ENCODE measurements at places on chromosomes 4 and X.
A peak's percentile ranks its signal among the peaks of the same experiment; 100 is the strongest.

- peak; percentile 49 for DNase-seq
Measured at GRCh38 chrX:53288189-53288588, 6.8 kb upstream of the IQSEC2 start.

DNA sequence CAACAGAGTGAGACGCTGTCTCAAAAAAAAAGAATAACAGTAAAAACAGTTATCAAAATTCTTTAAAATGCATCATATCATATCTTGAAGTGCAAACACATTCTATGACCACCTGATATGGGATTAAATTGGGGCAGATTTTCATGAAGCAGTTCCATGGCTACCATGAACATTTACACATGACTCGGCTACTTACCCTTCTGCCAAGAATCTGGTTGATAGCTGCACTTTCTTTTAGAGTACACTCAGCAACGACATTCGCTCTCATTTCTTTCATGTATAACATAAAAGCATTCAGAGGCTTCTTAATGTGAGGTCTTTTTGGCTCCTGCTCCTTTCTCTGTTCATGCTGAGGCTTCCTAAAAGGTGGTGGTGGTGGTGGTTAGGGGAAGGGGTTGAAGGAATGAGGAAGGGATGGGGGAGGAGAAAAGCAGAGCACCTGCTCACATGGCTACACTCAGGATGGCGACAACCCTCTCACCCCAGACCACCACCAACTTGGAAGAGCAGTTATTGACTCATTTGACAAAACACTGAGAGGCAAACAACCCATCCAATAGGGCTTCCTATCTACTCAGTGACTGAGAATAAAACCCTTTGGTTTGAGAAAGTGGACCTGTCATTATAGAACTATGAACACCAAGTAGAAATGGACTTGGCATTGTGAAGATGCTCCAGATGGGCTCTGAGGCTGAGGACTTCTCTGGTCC lies 88.5 kb downstream of the HADH start:
- no peak for DNase-seq

DNA sequence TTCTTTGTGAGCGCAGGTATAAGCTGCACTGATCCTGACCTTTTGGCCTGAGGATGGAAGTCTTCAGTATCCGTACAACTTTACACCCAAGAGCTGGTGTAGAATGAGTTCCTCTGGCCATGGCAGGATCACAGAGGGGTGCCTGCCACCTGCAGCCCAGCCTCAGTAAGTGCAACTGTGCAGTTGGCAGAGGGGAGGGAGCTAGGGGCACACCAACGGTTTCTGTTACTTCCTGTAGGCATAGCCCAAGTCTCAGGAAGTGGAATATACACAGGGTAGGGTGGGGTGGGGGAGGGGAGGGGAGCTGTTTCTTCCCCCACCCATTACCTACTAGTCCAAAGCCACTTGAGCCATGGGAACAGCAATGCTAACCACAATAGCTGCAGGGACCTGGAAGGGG lies 85.4 kb upstream of the GBA3 start:
- no peak for DNase-seq

GRCh38 chr4:13322681-13323101 lies 161.4 kb downstream of the RAB28 start:
- DNase-seq, result no peak

- no peak for DNase-seq
Measured at GRCh38 chrX:31268359-31268758, 196.5 kb upstream of the FTHL17 start.

DNA sequence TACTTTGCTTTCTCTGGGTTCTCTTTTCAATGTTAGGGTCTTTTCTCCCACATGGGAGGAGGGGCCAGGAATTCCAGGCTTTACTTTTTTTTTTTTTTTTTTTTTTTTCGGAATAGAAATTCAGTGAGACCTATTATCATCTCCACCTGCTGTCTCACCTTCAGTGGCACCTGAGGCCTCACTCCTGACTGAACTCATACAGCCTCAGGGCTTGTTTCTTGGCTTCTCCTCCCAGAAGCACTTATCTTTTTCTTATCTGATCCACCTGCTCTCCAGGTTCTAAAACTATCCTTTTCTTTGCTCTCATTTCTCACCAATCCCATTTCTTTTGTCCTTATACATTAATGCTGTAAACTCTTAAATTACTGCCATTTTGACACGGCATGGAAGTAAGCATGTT lies 117.3 kb upstream of the PPP3CA start:
- DNase-seq, result no peak

DNA sequence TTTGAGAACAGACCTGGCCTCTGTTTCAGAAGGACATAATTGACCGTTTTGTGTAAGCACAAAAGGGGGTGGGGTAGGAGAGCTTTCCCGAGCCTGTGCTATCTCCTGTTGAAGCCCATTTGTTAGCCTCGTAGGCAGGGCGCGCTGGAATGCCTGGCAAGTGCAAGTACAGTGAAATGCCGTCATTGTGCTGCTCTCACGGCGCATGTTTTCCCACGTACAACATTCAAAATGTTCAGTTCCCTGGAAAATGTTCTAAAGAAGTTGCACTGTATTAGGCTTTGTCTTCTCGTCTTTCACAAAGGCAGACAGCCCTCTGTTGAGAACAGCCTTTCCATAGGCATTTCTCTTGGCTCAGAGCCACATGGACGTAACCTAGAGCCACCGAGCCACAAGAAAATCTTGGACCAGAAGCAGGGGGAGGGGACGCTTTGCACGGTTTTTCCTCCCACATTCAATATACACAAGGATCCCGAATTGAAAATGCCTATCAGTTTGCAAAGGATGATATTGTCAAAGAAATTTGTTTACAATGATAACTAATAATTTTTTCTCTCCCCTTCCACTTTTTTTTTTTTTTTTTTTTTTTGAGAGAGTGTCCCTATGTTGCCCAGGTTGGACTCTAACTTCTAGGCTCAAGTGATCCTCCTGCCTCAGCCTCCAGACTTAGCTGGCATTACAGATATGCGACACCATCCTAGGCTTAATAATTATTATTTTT lies 54.6 kb upstream of the RAPGEF2 start:
- DNase-seq, result peak; percentile 50

GRCh38 chrX:36581030-36581429 lies 427.1 kb upstream of the FAM47C start:
- no peak for DNase-seq

- DNase-seq, result no peak
Measured at GRCh38 chr4:105215609-105216313, 69.1 kb downstream of the TET2 start.

GRCh38 chrX:1609762-1610161 lies 5.1 kb upstream of the ASMT start:
- no peak for DNase-seq

GRCh38 chr4:75678965-75679364 lies 5.8 kb upstream of the G3BP2 start:
- DNase-seq, result no peak

- DNase-seq, result no peak
Measured at GRCh38 chrX:68490644-68491043, 8.2 kb upstream of the YIPF6 start.

DNA sequence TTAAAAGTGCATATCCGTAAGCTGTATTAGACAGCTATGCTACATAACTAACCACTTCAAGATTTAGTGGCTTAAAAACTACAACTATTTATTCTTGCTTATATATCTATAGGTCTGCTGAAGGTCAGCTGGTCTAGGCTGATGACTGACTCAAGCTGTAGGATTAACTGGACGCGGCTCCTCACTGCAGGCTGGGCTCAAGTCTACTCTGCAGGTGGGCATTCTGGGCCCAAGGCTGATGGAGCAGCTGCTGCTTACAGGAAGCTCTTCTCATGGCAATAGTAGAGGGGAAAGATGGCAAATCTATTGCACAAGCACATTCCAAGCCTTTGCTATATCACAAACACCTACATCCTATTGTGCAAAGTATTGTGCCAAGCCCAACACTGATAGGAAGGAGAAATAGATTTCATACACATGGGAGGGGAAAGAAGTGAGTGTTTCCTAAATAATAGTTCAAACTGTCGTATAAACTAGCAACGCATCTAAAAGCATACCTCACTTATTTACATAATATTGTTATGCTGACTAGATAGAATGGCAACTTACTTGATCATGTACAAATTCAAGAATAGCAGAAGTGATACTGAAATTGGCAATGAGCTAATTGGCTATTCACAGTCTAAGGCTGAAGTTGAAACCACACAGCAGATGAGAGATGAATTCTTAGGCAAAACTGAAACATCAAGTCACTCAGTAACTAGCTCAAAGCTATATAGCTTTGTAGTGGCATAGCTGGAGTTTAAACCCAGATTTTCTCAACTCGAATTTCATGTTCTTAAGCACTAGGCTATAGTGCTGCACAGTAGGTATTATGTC lies 263.8 kb downstream of the NKX6-1 start:
- no peak for DNase-seq

DNA sequence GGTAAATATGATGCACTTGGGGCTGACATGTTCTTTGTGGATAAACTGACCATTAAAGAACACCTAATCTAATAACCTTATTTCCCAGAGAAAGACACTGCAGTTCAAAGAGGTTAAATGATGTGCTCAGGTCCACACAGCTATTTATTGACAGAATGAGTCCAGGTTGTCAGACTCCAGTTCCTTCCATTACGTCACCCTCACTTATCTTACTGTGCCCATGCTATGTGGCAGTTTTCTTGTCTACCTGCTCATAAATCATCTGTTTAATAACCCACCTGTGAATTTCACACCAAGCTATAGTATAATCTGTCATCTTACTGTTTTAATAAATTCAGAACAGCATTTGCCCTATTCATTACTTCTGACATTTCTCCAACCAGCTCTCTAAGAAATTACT lies 36.7 kb downstream of the QRFPR start:
- DNase-seq, result no peak

GRCh38 chr4:183249854-183250253 lies 70.2 kb downstream of the CLDN22 start:
- DNase-seq, result no peak

DNA sequence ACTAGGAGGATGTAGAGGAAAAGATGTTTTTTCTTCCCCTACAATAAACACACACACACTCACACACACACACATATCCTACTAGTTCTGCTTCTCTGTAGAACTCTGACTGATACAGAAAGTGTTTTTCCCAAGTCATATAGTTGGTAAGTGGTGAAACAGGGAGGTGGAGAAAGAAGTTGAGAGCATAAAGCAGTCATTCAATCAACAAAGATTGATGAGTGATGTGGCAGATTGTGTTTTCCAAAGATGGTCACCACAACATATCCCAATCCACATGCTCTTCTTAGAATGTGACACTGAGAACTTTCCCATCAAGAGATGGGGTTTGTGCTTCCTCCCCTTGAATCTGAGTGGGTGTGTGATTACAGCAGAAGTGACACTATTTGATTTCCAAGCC lies 123.4 kb upstream of the ATP6AP2 start:
- no peak for DNase-seq

DNA sequence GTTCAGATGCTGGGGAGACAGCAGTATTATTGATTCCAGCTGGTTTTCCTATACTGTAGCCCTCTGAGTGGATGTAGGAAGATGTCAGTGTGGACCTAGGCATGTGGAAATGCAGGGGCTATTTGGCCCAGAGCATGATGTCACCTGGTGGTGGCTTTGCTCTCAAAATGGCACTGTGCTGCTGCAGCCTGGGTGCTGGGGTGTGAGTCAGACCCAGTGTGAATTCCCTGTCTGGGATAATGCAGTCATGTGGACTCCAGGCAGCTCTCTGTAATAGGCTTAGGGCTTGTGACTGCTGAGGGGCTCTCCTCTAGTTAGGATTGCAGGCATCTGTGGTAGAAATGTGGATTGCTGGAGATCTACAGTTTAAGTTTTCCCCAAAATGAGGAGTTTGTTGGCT lies 70.7 kb downstream of the DCAF8L2 start:
- DNase-seq, result no peak

DNA sequence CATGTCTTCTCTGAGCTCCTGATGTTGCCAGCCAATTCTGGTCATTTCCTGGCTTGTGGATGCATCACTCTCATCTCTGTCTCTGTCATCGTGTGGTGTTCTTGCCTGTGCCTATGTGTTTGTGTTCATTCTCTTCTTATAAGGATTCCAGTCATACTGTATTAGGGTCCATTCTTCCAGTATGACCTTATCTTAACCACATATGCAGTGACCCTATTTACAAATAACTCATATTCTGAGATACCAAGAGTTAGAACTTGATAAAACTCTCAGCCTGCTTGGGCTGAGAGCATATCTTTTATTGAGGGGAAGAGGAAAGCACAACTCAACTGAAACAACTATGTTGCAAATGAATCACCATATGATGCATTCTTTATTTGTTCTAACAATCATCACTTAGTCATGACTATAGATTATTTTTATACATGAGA lies 189.0 kb upstream of the ANXA10 start:
- no peak for DNase-seq

DNA sequence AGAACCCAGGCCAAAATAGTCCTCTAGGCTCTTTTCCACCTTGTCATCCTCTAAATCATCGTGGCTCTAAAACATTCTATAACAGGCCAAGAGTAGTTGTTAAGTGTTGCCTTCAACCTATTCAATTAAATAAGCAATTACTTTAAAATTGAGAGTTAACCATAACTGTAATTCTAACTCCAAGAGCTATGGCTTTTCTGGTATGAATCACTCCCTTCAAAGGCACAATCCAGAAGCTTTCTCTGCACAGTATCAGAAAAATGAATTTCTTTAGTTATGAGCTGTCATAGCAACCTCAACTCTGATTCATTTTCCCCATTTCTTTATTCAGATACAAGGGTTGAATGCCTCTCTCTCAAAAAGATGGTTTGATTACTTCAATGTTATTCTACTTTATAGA lies 21.7 kb downstream of the INPP4B start:
- no peak for DNase-seq

GRCh38 chrX:8987672-8988250 lies 46.2 kb downstream of the FAM9B start:
- DNase-seq, result no peak

DNA sequence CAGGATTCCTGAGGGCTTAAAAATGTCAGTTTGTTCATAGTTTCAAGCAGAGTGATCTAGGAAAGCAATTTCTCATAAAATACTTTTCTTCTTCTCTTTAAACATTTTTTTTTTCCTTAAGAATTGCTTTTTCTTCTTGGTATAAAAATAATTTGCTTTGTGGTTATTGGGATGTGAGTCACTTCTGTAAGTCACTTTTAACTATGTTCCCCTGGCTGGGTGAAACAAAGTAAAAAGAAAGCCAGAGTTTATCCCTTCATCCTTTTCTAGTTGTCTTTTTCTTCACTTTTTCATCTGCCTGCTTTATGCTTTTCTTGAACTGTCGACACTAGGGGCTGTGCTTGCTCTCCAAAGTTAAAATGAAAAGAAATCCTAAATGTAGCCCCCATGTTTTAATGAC lies 33.5 kb downstream of the ARSJ start:
- no peak for DNase-seq

- no peak for DNase-seq
Measured at GRCh38 chr4:115780268-115780667, 666.8 kb upstream of the NDST4 start.

DNA sequence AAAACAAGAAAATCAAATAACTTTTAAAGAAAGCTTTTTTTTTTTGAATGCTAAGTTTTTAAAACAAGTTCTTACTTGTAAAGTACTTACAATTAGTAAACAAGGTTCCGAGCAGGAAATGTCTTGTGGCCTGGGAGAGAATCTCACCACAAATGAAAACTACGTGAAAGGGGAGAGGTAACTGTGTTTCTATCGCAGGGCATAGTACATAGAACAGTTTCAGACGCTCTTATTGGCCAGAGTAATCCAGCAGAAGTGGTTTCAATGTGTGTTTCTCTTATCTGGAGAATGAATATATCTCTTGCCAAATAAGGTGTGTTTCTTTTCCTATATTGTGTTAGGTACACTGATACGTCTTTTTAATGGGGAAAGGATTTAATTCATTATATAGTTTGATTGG lies at the start of gene PLAC8:
TSS of gene PLAC8 (minus strand) at position 154 of the 400 bp plus-strand sequence. CDS start 6,808 bp downstream, outside the sequence.
- no peak for DNase-seq

All from dorsolateral prefrontal cortex (tissue), 122 donors.